NCI-H446 treated with DMSO at 0.1 percent for 48 hours (cell line): ENCODE measurements at places on chromosomes 1 and 21.
A peak's percentile ranks its signal among the peaks of the same experiment; 100 is the strongest.

DNA sequence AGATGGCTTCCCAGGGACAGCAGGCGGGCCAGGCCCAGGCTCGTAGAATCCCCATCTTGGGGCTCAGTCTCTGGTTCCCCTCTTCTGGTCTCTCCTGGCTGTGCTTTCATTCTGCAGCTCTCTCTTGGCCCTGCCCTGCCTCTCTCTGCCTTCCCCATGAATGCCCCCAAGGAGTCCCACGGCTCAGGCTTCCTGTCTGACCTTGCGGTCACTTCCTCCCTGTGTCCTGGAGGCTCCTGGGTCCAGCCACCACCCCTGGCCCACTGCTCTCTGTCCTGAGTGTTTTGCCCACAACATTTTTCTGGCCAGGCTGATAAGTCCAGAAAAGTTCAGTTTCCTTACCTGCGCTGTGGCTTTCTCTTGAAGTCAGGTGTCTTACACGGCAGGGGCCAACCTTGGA is 29.1 kb downstream of the PIGP start:
- DNase-seq: no peak

DNA sequence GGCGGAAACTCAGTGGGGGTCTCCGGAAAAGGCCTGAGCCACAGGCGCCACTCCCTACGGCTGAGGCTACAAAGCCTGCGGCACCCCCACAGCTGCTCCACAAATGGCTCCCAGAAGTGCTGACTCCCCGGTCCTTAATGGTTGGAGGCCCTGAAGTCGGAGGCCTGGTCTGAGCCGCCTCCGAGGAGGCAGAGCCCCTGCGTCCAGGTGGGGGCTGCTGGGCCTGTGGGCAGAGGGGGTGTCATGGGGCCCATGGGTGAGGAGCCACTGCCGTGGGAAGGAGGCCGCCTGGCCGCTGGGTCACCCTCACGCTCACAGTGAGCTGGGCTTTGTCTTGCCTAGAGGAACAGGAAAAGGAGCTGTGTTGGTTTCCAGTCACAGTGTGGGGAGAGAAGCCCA is 12.4 kb upstream of the COL18A1 start:
- DNase-seq: no peak

GRCh38 chr1:38786040-38786436 is 73.5 kb downstream of the RRAGC start:
- no peak for DNase-seq

DNA sequence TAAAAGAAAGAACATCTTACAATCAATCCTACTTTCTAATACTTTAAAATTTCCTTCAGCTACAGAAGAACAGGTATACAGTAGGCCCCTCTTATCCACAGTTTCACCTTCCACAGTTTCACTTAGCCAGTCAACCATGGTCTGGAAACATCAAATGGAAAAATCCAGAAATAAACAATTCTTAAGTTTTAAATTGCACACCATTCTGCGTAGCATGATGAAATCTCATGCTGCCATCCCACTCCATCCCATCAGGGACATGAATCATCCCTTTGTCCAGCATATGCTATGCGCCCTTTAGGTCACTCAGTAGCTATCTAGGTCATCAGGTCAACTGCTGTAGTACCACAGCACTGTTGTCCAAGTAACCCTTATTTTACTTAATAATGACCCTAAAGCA is 67.7 kb downstream of the HSF2BP start:
- no peak for DNase-seq

- no peak for DNase-seq
Measured at GRCh38 chr1:34794001-34794789, 1.4 kb downstream of the GJA4 start.

DNA sequence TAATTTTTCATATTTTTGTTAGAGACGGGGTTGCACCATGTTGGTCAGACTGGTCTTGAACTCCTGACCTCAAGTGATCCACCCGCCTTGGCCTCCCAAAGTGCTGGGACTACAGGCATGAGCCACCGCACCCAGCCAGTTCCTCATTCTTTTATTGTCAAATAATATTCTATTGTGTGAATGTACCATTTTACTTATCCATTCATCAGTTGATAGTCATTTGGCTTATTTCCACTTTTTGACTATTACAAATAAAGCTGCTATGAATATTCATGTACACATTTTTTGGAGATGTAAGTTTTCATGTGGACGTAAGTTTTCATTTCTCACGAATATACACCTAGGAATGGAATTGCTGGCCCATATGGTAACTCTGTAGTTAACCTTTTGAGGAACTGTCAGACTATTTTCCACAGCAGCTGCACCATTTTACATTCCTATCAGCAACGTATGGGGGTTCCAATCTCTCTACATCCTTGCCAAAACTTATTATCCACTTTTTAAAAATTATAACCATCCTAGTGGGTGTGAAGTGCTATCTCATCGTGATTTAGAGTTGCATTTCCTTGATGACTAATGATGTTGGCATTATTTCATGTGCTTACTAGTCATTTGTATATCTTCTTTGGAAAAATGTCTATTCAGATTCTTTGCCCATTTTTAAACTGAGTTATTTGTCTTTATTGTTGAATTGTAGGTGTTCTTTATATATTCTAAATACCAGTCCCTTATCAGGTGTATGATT is 12.7 kb downstream of the PACC1 start:
- DNase-seq: no peak

DNA sequence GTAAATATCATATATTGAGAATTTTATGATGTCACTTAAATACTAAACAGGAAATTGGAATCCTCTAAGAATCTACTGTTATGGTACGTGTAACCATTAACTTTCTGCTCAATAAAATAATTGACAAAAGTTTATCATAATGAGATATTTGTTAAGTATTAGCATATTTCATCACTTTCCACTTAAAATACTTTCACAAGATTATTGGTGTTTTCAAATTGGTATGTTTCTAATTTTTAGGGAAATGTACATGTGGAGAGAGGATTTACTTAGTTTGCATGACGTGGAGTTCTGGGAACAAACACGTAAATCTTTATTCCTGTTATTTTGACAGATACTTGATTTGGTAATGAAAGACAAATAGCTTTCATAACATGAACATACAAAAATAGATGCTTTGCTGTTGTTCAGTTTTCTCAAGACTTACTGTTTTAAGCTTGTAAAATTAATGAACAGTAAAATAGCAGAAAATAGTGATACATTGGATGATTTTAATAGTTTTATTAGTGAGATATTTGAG is 1.6 kb downstream of the SRSF11 start:
- no peak for DNase-seq

DNA sequence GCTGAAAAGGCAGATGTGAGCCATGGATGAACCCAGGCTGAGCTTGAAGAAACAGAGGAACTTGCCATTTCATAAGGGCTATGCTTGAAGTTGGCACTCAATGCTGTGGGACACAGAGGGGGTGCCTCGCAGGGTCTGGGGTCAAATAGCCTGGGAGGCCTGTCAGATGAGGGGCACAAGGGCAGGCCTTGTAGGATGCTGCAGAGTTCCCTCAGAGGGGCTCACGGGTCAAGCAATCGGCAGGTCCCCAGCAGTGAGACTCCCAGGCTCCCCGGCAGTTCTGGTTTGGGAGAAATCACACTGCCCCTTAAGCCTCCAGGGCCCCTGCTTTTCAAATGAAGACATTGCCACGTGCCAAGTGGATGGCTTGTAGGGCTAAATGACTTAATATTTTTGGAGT is 116.7 kb upstream of the GRIK3 start:
- DNase-seq: no peak

- DNase-seq: no peak
Measured at GRCh38 chr1:204669579-204669978, 16.0 kb downstream of the LRRN2 start.

- DNase-seq: no peak
Measured at GRCh38 chr1:84370831-84371394, 27.4 kb upstream of the DNASE2B start.

DNA sequence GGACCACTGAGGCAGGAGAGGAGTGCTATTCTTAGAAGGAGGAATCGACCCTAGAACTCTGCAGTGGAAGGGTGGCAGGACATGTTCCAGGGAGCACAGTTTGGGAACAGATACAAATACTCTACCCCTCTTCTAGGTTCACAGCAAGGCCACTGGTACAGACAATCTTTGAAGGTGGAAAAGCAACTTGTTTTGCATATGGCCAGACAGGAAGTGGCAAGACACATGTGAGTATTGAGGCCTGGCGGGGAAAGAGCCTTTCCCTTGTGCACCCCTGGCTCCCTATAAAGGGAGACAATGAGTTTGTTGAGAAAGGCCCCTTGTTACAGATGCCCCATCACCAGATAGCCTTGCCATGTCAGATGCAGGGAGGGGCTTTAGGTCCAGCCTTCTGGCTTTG is 17.8 kb downstream of the KIF2C start:
- no peak for DNase-seq

DNA sequence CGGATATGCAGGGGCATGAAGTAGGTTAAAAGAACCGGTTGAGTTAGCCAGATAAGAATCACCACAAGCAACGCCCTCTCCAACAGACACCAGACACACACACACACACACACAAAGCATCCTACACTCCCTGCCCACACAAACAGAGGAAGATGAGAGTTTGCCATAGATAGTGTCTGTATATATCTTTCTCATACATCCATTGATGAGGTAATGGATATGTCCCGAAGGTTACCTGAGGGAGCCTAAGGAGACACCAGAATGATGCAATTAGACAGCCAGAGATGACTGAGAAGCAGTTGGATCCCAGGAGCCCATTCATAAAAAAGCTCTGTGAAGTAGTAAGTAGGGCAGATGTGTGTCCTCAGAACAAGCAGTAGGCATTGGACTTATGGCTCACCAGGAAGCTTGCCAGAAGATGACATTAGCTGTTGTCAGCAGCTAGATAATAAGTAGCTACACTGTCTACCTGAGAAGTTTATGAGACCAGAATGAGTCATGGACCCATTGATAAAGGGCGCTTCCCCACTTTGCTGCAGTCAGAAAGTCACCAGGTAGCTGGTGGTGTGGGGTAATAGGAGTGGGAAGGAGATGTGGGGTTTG is 247.0 kb downstream of the KCNT2 start:
- no peak for DNase-seq

DNA sequence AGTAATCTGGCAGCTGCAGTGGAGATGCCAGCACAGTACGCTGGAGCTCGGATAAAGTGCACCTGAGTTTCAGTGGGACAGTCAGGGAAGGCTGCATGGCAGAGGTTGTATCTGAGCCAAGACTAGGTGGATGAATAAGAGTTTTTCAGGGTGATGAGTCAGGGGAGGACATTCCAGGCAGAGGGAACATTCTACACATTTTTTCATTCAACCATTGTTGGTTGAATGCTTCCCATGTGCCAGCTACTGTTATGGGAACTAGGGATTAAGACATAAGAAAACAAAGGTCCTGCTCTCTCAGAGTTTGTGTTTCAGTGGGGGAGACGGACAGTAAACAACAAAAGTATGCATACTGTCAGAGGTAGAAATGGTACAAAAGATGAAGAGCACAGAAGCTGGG is 5.2 kb downstream of the LEPR start:
- no peak for DNase-seq

- no peak for DNase-seq
Measured at GRCh38 chr1:230702934-230703678, 10.8 kb downstream of the AGT start.

- no peak for DNase-seq
Measured at GRCh38 chr1:198667807-198668206, 29.0 kb downstream of the PTPRC start.

- no peak for DNase-seq
Measured at GRCh38 chr1:170164103-170164763, 18.5 kb downstream of the NTMT2 start.

DNA sequence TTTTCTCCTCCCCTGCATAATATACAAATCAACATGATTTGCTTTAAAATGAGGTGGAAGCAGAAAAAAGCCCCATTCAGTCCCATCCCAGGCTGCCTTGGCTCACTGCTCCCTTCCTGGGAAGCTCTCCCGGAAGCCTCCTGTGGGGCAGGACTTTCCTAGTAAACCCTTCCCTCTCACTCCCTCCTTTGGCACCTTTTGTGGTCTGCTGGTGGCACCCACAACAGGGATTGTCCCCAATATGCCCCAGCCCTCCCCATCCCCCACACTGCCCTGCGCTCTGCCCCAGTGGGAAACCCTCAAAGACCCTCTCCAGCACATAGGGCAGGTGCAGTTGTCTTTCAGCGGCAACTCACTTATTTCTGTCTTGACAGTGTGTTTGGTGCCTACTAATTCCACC is 1.8 kb upstream of the TMPRSS2 start:
- DNase-seq: no peak

GRCh38 chr21:38255571-38256117 is 1.1 kb upstream of the KCNJ15 start:
- DNase-seq: no peak

DNA sequence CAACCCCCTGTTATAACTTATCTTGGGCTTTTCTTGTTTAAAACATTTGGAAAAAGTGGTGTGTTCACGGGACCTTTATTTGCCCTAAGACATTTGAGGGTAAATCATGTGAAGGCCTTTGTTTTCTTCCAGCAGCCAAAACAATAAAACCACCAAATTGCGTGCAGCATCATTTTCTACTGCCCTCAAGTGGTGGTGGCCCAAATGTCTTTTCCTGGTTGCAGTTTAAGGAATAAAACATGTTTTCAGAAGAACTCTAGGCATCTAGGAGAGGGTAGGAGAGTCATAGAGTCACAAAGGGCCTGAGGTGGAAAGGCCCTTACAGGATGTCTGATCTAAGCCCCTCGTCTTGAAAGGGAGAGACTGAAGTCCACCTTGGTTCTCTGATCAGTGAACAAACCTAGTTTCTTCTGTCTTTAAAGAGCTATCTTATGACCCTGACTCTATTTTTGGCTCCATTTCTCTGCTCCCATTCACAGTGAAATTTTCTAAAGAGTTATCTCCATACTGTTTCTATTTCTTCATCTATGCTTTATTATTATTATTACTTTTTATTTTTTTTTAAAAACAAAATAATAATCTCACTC is 16.0 kb upstream of the EPS15 start:
- DNase-seq: peak; percentile 20

DNA sequence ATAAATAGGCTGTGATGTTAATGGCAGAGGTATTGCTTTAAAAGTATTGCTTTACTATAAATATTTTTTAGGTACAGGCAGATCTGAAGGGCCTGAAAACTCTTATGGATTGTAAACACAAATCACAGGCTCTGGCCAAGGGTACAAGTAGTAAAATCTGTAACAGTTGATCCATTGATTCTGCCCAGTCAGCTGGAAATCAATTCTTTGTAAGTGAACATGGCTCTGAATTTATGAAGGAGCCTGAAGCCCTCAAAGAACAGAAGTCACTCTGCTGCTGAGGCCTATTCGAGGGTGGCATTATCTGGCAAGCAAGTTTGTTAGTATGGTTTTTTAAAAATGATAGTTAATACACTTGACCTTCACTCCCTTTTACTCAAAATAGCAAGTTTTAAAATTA is 834.0 kb upstream of the TMPRSS15 start:
- DNase-seq: peak; percentile 79
